NCI-H2081 (cell line): ENCODE measurements at places on chromosomes 16 and 17.

GRCh38 chr16:84854759-84855158 lies 35.0 kb downstream of the CRISPLD2 start:
- no peak for DNase-seq

- no peak for DNase-seq
These were observed 3.6 kb downstream of the BORCS6 start for GRCh38 chr17:8186446-8186786.

DNA sequence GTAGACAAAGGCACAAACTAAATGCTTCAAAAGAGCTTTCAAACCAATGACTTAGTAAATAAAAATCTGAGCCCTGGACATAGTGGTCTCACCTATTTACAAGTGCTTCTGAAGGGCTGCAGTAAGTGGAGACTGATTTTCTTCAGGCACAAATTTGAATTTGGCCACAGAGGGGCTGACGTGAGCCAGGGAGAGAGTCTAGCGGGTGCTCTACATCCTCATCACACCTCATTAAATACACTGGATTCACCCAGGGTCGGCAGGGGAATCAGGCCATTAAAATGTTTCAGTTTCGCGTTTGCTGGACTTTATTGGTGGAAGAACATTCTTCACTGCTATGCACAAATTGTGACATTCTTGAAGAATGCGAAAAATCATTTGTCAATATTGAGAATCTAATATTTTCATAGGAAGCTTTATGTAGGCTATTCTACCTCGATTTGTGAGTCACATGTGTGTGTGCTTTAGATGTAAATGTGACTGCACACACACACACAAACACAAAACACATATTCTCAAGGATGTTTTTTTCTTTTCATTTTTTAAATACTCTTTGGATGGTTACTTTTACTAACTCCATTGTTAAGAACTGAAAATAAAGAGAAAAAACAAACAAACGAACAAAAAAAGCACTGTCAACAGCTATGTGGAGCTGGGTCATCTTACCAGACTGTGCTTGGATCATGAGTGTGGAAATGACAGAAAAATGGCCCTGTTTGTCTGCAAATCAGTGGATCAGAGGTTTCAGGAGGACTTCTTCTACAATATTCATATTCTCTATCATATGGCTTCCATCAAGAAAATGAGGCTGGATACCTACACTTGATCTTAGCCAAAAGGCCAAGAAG lies 58.9 kb downstream of the CDH11 start:
- DNase-seq, result no peak

DNA sequence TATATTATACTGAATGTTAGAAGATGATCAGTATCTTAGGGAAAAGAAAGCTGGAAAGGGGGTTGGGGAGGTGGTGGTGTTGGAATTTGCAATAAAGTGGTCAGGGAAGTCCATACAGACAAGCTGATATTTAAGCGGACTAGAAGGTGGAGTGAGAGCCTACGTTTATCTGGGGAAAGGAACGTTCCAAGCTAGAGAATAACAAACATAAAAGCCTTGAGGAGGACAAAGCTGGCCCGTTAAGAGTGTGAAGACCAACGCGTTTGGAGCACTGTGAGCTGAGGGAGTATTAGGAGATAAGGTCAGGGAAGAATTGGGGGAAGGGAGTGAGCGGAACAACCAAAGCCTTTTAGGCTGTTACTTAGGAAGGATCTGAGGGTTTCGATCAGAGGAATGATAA lies 1.4 kb downstream of the DDX42 start:
- DNase-seq, result no peak

DNA sequence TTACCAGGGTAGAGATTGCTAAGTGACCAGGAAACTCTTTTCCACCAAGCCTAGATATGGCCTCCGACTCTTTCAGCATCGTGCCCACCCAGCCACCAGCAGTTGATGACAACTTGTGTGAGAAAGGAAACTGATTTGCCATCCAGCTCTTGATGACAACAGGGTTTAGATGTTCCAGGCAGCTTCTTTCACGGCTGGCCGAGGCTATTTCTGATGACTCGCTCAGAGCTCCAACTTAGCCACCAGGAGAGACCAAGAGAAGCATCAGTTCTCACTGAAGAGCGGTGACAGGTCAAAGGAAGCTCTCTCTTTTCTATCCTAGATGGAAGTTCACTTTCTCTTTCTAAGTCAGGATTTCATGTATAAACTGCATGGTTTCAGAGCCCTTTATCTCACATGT lies 61.2 kb downstream of the MPHOSPH6 start:
- no peak for DNase-seq

- DNase-seq, result no peak
These were observed 10.1 kb downstream of the COPZ2 start for GRCh38 chr17:48027322-48027981.

DNA sequence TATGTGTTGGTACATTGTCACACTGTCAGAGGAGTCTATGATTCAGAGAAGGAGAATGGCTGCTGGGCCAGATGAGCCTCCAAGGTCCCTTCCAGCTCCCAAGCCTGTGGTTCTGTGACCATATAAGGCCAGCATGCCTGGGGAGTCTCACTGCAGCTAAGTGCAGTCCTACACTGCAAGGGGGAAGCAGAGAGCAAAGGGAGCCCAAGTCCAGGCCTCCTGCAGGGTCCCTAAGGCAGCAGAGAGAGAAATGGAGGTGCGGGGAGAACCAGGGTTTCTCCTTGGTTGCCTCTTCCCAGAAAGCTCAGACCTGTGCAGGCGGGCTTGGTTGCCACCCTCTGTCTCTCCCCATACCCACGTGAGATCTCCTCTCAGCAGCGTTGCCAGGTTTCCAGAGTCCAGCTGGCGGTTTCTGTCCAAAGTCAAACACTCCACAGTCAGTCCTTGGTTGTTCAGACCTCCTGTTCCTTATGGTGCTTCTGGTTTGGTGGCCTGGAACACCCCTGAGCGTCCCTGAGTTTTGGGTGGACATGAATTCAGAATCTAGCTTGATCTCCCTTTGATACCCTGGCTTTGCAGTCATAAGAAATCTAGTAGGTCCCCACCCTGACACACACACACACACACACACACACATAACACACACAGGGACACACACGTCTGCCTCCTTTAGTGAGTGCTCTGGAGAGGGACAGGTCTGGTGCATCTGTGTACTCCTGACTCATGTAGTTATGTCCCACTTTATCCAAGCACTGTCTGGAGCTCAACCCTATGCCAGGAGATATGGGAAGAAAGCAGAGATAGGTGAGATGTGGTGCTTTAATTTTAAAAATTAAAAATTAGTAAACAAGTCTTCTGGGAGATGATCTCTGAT lies 78.8 kb downstream of the GNAO1 start:
- DNase-seq, result no peak

DNA sequence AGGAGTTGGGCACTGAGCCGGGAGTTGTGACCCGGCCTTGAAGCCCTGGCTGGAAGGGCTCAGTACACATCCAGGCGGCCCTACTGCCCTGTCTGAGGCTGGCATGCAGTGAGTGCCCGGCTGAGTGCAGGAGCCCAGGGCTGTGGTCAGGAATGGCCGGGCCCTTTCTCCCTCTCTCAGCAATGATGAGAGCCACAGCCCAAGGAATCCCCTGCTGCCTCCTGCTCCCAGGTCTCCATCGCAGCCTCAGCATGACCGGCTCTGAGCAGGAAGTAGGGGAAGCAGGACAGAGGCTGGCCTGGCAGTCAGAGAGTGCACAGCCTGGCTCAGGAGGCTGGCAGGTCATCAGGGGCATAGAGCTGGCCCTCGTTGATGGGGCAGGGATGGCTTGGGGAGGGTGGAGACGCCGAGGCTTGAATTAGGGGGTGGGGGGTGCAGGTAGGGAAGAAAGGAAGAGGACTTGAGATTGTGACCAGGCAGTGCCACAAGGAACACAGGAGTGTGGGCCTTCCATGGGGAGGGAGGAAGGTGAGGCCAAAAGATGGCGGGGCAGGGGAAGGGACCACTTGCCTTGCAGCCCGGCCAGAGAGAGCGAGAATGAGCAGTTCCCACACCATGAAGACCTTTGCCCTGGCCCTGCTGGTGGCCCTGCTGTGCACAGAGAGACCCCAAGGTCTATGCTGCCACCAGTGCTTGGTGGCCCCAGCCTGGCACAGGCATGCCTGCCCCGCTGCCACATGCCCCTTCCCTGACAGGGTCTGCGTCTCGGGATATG lies 32.1 kb upstream of the KRT17 start:
- no peak for DNase-seq

- no peak for DNase-seq
These were observed 77.6 kb upstream of the LHX1 start for GRCh38 chr17:36859706-36860105.

DNA sequence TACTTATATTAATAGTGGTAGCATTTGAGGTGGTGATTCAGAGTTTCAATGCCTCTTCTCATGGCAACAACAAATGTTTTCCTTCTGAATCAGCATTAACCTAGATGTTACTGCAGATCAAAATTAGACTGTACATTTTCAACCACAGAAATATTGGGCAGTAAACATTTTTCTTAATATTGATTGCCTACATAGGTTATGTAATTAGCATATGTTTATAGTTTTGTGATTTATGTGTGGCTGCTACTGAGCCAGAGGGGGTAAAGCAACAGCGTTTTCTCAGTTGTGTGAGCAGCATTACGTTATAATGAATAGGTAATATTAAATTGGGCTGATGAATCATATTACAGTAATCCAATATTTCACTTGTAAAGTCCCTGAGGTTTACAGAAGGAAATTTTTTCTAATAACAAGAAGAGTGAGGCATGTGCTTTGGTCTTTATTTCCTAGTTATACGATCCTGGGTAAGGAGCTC lies 18.8 kb upstream of the BMERB1 start:
- no peak for DNase-seq

- DNase-seq, result no peak
These were observed 50.8 kb upstream of the GNG13 start for GRCh38 chr16:851209-851810.

- DNase-seq, result no peak
These were observed 18.0 kb downstream of the C17orf75 start for GRCh38 chr17:32323811-32324491.

GRCh38 chr16:30474684-30475083 lies 2.1 kb downstream of the ITGAL start:
- no peak for DNase-seq

DNA sequence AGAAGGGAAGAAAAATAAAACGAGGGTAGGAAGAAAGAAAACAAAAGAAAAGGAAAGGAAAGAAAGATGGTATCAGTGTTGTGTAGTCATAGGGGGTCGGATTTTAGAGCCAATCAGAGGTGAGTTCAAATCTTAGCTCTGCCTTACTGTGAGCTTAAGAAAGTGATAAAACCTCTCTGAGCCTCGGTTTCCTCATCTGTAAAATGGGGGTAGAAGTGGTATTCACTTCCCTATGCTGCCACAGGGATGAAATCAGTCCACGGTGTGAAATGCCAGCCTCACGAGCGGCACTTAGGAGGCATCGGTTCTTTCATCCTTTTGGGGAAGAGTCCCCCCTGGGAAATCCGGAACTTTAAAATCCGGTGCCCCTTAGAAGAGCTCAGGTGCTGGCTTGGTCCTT lies 6.1 kb downstream of the KCNG4 start:
- no peak for DNase-seq

DNA sequence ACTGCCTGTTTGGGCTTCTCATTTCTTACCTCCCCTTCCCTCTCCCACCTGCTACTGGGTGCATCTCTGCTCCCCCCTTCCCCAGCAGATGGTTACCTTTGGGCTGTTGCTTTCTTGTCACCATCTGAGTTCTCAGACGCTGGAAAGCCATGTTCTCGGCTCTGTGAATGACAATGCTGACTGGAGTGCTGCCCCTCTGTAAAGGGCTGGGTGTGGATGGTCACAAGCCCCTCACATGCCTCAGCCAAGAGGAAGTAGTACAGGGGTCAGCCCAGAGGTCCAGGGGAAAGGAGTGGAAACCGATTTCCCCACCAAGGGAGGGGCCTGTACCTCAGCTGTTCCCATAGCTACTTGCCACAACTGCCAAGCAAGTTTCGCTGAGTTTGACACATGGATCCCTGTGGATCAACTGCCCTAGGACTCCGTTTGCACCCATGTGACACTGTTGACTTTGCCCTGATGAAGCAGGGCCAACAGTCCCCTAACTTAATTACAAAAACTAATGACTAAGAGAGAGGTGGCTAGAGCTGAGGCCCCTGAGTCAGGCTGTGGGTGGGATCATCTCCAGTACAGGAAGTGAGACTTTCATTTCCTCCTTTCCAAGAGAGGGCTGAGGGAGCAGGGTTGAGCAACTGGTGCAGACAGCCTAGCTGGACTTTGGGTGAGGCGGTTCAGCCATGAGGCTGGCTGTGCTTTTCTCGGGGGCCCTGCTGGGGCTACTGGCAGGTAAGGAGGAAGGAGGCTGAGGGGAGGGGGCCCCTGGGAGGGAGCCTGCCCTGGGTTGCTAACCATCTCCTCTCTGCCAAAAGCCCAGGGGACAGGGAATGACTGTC lies at the start of gene CD68:
Gene CD68 (plus strand): TSS at position 638 of the 833 bp plus-strand sequence. CDS start 40 bp downstream, at position 678.
- DNase-seq, result no peak

- no peak for DNase-seq
These were observed 606.2 kb downstream of the WWOX start for GRCh38 chr16:78705694-78706093.

DNA sequence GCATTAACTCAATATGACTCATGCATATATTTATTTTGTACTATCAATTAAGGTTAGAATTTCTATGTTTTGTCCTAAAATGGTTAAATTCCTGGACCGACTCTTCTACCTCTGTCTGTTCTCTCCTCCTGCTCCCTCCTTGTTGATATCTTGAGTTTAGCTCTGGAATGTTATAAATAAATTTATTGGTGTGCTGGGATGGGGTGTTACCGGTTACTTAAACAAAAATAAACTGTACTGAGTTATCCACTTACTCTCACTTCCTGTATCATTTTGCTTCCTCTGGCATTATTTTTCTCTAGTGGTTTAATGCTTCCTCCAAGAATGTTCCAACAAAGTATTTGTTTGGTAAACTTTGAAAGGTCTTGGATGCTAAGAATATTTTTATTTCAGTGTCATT lies 120.1 kb downstream of the ABCA8 start:
- DNase-seq, result no peak

GRCh38 chr16:49832177-49832576 lies 23.7 kb downstream of the ZNF423 start:
- DNase-seq, result no peak

DNA sequence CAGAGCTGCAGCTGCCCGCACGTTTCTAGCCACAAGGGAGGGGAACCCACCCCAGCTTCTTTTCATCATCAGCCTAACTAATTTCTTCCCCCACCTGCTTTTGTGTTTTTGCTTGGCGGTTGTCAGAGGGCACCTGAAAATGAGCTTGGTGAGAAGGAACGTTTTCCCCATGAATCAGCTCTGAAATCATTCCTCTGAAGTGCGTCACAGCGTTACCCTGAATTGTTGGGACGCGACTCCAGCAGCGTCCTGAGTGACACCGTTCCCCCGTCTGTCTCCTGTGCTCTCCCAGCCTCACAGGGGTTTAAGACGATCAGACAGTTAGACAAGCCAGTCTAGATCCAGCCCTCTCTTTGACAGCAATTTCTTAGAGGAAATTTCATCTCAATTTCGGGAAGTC lies 722.9 kb upstream of the EEF2KMT start:
- no peak for DNase-seq
